ENCODE measurements at places on chromosomes 3 and 15. TPM values are rescaled to one million over a fixed set of nuclear protein-coding genes. Genes with fewer than 3 reads are reported as not detected.
A peak's percentile ranks its signal among the peaks of the same experiment; 100 is the strongest.

GRCh38 chr3:8658306-8659212, 14.0 kb upstream of the SSUH2 start:
- H3K27me3 ChIP-seq = peaks cover 18% of the 10 kb centered on the region
- DNase-seq = peak; percentile 93
- H3K27ac ChIP-seq = peak overlapping the region; percentile 72
- peaks cover 38% of the 10 kb centered on the region for H3K4me1 ChIP-seq

DNA sequence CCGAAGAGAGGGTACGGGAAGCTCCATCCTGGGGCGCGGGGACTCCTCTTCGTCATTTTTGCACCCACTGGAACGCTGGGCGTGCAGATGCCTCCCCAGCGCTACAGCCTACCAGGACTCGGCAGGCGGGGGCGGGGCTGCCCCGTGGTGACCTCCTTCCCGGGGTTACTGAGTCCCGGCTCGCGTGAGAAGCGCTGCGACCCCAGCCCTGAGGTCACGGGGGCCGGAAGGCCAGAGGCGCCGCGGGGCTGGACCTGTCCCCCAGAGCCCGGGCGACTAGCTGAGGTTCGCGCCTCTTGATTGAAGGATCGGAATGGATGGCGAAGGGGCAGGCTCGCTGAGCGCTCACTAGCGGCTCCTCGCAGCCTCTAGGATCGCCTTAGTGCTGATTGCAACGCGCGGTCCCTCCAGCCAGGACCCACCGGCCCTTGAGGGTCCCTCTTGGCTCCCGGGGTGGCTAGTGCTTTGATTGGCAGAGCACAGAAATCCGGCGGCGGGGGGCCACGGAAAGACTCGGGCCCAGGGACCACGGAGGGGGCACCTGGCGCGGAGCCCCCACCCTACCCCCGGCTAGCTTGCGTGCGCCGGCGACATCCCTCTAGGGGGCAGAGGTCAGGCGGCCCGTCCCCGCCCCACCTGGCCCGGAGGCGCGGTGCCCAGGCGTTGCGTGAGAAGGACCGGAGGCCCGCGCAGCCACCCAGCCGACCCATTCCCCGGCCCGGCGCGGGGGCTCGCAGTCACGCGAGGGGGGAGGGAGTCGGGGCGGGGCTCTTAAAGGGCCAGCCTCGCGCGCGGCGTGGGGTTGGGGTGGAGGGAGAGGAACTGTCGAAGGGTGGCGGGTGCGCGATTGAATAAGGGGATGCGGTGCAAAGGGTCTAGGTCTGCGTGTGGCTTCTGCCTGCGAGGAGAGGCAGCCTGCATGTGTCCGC, 781 bp upstream of the CYP1A1 start:
- H3K4me1 ChIP-seq = peaks cover 36% of the 10 kb centered on the region
- peaks cover 12% of the 10 kb centered on the region for H3K36me3 ChIP-seq
- no peak overlapping the region for H3K27ac ChIP-seq

DNA sequence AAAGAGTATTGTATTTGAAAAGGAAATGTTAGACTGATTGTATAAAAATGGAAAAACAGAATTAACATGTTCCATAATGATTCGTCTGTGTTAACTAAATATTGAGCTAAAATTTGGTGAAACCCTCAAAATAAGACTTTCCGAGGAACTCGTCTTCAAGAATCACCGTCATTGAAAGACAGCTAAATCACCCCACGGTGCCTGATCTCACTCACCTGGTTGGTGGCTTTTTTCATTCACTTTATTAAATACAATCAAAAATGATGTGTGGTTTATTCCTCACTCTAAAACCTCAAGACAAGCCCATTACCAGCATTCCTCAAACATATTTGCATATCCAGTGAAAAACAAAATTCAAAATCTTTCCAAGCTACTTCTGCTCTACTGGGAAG, 153.9 kb downstream of the FOXP1 start:
- H3K27ac ChIP-seq = no peak overlapping the region
- H3K4me1 ChIP-seq = peaks cover 29% of the 10 kb centered on the region
- no peaks in the 10 kb centered on the region for H3K27me3 ChIP-seq
- no peak for DNase-seq

DNA sequence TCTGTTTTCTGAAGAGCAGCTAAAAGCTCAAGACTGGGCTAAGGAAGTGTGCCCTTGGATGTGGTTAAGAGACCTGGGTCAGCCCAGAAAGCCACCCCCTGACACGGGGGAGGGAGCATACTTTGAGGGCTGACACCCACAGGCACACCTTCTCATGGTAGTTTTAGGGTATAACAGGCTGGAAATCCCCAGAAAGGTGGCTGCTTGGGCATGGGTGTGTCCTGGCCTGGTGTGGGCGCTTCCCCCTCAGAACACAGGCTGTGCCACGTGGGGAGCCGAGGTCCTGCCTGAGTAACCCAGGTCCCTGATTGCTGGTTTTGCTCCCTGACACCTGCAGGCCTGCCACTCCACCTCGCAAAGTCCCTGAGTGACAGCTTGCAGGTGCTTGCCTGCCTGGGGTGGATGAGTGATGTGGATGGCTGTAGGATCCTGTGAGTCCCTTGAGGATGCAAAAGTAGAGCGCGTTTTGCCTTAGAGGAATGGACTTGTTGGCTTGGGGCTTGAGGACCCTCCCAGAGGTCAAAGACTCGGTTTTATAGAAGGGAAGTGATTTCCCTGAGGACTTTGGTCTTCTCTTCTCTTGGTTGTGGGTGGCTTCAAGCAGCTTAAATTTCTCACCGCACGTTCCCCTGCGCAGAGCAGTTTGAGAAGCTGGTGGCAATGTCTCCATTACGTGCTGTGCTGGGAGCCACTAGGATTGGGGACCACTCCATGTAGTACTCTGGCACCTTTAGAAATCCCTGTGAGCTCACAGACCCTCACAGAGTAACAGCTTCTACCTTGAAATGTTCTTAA, 94.4 kb downstream of the DNASE1L3 start:
- H3K27ac ChIP-seq = no peak overlapping the region
- H3K27me3 ChIP-seq = no peaks in the 10 kb centered on the region
- H3K4me1 ChIP-seq = peaks cover 54% of the 10 kb centered on the region
- peak; percentile 2 for DNase-seq
- H3K36me3 ChIP-seq = peaks cover 73% of the 10 kb centered on the region

Gene ROPN1
- total RNA-seq = not detected

DNA sequence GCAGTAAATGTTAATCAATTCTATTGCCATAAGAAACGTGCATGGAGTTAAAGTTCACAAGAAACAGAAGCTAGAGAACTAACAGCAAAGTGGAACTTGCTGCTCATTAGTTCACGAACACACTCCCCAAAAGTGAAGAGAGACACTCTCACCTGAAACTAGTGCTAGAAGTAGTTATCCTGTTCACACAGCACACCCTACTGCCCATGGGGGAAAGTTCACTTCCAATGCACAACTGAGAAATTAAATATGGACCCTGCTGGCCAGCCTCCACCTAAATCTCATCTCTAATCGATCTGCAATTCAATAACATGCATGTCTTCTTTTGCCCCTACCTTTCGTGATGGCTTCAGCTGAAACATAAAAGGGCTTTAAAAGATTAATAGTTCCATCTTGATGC, 39.4 kb upstream of the FRMD4B start:
- H3K27ac ChIP-seq = no peak overlapping the region
- DNase-seq = peak; percentile 50
- H3K36me3 ChIP-seq = no peaks in the 10 kb centered on the region
- H3K27me3 ChIP-seq = no peaks in the 10 kb centered on the region
- H3K4me3 ChIP-seq = no peak overlapping the region

DNA sequence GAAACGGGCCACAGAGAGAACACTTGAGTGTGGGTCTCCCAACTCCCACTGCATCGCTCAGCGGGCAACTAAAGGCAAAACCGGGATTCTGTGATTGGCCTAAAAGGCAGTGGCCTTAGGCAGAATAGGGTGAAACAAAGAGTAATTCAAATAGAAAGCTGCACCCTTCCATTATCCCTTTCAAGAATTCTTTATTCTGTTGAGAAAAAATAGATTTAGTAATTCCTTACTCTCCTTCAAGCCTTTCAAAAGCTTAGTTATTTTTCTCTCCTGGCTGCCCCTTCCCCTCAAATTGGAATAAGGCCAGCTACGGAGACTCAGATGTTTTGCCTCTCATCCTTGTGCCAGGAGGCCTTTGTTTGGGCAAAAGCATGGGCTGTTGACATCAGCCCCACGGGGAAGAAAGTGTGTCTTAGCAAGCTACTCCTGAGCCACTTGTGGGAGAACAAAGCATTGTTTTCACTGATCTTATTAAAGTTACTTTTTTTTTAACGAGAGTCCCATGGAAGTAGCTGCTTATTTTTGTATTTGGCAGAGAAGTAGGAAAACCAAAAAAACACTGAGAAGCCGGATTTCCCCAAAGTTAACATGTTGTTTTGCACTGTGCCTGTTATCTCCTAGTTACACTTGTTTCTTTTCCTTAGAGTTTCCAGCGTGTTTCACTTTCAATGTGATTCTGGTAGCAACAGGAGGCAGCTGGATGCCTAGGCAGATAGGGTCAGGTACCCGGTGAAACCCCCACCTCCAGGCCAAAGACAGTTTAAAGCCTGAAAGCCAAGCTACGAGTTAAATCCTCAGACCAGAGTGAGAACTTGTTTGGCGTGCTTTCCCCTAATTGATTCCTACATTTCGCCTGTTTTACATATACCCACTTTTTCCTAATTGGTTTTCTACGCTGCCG, 2.2 kb downstream of the ST6GAL1 start:
- peaks cover 24% of the 10 kb centered on the region for H3K4me1 ChIP-seq
- peaks cover 33% of the 10 kb centered on the region for H3K36me3 ChIP-seq
- no peak for DNase-seq
- peak overlapping the region; percentile 80 for H3K4me3 ChIP-seq
- H3K27me3 ChIP-seq = peaks cover 48% of the 10 kb centered on the region

Gene DPPA4
- not detected for total RNA-seq

GRCh38 chr3:145243875-145244274, 917.1 kb downstream of the PLOD2 start:
- H3K27ac ChIP-seq = no peak overlapping the region
- H3K27me3 ChIP-seq = no peaks in the 10 kb centered on the region
- no peaks in the 10 kb centered on the region for H3K36me3 ChIP-seq

GRCh38 chr3:53795789-53796560, 50.2 kb downstream of the CHDH start:
- no peak overlapping the region for H3K27ac ChIP-seq
- no peaks in the 10 kb centered on the region for H3K4me1 ChIP-seq
- H3K27me3 ChIP-seq = no peaks in the 10 kb centered on the region
- no peak for DNase-seq
- H3K36me3 ChIP-seq = peaks cover 5% of the 10 kb centered on the region
- H3K4me3 ChIP-seq = no peak overlapping the region

Gene STRC
- total RNA-seq = 0.57 TPM

DNA sequence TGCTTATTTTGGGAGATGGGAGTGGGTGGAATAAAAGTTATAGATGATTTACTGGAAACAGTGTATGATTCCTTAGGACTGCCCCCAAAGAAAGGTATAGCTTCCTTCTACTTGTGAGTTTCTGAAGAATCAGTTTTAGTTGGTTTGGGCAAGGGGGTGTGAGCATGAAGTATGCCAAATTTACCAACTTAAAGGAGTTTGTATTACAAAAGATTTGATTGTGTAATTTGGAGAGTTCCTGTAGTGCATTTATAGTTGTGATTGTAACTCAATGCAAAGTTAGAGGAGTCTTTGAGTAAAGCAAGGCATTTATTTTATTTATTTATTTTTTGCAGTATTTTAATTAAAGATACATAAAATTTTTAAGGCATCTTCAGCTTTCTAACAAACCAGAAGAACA, 42.8 kb downstream of the TSC22D2 start:
- H3K36me3 ChIP-seq = peaks cover 5% of the 10 kb centered on the region
- no peaks in the 10 kb centered on the region for H3K27me3 ChIP-seq
- H3K4me3 ChIP-seq = no peak overlapping the region
- H3K27ac ChIP-seq = no peak overlapping the region
- no peak for DNase-seq

DNA sequence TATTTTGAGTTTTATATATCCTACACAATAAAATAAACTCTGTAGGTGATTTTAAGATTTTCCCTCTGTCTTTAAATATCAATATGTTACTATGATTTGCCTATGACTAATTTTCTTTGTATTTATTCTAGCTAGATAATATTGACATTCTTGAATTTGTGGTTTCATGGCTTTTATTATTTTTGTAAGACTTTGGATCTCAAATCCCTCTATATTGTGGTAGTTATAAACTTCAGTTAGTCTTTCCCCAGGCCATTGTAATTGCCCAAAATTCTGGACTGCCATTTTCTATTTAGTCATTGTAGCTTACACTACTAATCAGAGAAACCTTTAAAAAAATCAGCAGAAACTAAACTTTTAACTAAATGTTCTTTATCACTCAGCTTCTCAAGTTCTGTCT, 1559.3 kb upstream of the GBE1 start:
- H3K4me1 ChIP-seq = no peaks in the 10 kb centered on the region
- no peak for DNase-seq
- H3K27ac ChIP-seq = no peak overlapping the region
- H3K4me3 ChIP-seq = no peak overlapping the region

- no peak overlapping the region for H3K27ac ChIP-seq
- H3K36me3 ChIP-seq = no peaks in the 10 kb centered on the region
- peaks cover 12% of the 10 kb centered on the region for H3K4me1 ChIP-seq
- no peak overlapping the region for H3K4me3 ChIP-seq
- no peak for DNase-seq
- no peaks in the 10 kb centered on the region for H3K27me3 ChIP-seq
Measured at GRCh38 chr3:118781232-118781631, 253.4 kb downstream of the IGSF11 start.

- no peaks in the 10 kb centered on the region for H3K27me3 ChIP-seq
- H3K4me1 ChIP-seq = no peaks in the 10 kb centered on the region
- H3K36me3 ChIP-seq = no peaks in the 10 kb centered on the region
Measured at GRCh38 chr15:63030101-63030551, 12.4 kb upstream of the TPM1 start.

Gene CYP19A1
- not detected for total RNA-seq

Gene SAXO2
- 1.9 TPM for total RNA-seq

GRCh38 chr3:124263168-124263567, 271.2 kb upstream of the ROPN1 start:
- DNase-seq = no peak
- H3K4me1 ChIP-seq = peaks cover 14% of the 10 kb centered on the region
- no peaks in the 10 kb centered on the region for H3K36me3 ChIP-seq
- H3K27me3 ChIP-seq = peaks cover 18% of the 10 kb centered on the region
- no peak overlapping the region for H3K4me3 ChIP-seq

Gene CASR
- total RNA-seq = 2.3 TPM

DNA sequence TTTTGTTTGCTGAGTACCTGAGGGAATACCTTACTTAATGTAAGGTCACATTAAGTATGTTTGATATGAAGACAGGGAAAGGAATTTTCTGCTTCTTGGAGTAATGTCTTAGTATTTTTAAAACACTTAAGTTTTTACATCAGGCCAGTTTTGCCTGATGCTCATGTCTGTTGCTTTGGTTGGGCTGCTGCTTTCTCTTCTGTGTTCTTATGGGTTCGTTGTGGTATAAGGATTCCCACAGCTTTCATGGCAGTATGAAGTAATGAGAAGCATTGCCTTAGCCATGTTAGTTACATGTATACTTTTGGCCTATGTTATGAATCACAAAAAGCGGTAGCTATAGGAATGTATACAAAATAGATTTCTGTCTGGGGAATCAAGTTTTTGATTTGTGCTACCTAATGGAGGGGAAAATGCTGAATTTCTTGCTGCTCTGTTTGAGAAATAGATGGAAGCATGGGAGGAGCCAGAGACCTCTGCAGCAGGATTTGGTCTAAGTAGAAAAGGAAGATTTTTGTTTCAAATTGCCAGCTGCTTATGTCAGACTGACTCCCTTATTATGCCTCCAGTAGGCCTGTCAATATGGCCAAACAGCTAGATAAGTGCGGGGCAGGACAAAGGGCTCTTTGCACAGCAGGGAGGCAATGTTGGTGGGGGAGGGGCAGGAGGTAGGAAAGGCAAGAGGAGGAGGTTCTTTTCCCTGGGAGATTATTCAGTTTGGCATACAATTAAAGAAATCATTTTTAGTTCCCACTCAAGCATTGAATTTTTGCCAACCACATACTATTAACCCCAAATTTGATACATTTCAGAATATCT, 5.2 kb downstream of the SETD5 start:
- peak; percentile 66 for DNase-seq
- H3K27me3 ChIP-seq = no peaks in the 10 kb centered on the region
- H3K4me3 ChIP-seq = peak overlapping the region; percentile 66
- peaks cover 43% of the 10 kb centered on the region for H3K36me3 ChIP-seq
- peak overlapping the region; percentile 50 for H3K27ac ChIP-seq
- peaks cover 35% of the 10 kb centered on the region for H3K4me1 ChIP-seq

Measured in Calu3 (cell line).